Aorta (tissue), 5 donors: ENCODE measurements at places on chromosomes 2 and 18.
A peak's percentile ranks its signal among the peaks of the same experiment; 100 is the strongest.

- peak; percentile 61 for DNase-seq
Measured at GRCh38 chr2:1588051-1588977, 156.0 kb downstream of the PXDN start.

DNA sequence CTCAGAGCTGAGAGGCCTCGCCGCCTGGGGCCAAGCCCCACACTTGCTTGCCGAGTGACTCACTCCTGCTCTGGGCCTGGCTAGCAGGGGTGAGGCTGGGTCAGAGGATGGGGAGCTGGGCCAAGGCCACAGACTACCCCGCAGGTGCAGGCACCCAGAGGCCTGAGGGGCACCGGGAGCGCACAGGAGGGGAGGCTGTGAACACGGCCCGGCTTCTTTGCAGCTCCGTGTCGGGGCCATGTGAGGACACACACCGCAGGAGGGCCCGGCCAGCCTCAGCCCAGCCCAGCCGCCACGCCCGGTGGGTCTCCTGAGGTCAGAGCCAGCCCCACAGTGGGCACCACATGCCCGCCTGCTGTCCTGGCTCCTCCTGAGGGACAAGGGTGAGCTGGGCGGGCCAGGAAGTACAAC lies 8.4 kb downstream of the GPC1 start:
- DNase-seq: no peak

GRCh38 chr18:54127759-54128378 lies 96.6 kb downstream of the MBD2 start:
- DNase-seq: no peak

GRCh38 chr2:42147641-42148274 lies 21.4 kb upstream of the EML4 start:
- no peak for DNase-seq

- no peak for DNase-seq
Measured at GRCh38 chr2:158460632-158461297, 4.0 kb downstream of the PKP4 start.

GRCh38 chr2:233801357-233802131 lies 23.4 kb downstream of the MROH2A start:
- no peak for DNase-seq

DNA sequence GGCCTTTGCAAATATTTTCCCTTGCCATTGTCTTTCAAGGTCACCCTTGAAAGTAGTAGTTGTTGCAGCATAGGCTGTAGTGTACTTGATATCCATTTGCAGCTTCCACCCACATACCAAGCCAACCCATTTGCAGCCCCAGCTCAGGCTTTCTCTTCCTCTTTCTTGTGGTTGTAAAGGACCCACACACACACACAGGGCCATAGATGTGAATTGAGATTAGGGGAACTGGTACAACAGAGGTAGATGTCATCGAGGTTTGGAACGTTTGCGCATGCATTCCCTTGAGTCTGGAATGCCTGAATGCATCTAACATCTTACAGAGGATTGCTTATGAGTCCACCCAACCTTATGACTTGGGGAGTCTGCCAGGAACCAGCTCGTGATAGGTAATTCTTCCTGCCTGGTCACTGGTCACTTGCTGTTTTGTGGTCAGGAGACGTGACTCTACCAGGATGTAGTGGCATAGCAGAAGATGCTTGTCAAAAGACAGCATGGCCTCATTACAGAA lies 91.9 kb downstream of the MRPS9 start:
- no peak for DNase-seq

DNA sequence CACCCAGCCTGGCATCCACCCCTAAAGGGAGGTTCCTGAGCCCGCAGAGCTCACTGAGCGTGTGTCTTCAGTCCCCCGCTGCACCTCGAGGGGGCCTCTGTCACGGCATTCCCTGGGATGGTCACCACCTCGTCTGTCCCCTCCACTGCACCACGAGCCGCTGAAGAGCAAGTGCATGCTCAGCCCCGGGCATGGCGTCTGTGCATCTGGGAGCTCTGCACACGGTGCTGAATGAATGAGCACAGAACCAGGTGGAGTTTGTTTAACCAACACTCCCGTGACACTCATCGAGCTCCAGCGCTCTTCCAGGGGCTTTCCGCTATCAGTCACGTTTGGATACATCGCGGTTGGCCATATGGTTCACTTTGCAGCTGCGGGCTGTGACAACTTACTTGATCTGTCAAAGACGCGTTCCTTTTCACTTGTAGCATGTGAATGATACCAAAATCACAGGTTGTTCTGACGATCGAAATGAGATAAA lies 9.2 kb downstream of the ALLC start:
- DNase-seq: peak; percentile 40

DNA sequence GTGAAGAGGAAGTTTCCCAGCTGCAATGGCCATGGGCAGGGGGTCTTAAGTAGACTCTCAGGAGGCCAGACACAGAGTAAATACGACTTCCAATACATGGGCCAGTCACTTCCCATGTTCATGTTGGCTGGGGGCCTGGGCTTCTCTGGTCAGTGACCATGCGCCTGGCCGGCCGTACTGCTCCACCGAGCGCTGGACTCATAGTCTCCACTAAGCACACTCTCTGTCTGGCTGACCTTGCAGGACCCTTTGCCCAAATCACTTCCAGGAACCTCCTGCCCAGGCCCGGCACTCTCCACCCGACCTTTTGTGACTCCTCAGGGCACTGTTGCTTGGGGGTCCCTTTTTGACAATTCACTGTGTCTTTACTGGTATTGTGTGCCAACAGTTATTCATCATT lies 69.3 kb downstream of the SOWAHC start:
- DNase-seq: no peak

DNA sequence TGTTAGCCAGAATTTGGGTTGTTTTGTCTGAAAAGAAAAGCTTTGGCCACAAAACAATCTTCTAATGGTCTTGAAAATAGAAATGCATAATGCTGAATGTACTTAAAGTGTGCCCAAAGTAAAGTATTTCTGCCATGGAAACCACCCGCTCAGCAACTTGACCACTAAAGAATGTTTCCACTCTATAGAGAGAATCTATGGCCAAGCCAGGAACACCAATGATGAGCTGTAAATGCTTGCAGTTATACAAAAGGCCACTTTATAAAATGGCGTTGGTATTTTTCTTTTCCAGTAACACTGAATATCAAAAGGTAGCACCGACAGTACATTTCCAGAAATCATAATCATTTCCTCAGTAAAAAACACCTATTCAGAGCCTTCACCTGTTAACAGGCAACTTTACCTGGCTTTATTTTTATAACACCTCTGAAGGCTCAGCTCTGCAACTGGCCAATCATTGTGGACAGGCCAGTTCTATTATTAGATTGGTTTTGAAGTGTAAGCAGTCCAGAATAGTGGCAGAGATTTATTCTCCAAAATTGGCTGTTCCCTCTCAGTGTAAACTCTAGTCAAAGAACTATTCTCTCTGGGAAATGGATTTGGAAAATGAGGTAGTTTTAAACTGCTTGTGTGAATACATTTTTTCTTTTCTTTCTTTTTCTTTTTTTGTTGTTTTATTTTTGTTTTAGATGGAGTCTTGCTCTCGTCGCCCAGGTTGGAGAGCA lies 36.1 kb downstream of the SLC40A1 start:
- no peak for DNase-seq

- DNase-seq: no peak
Measured at GRCh38 chr2:102520009-102520408, 47.0 kb downstream of the SLC9A4 start.

DNA sequence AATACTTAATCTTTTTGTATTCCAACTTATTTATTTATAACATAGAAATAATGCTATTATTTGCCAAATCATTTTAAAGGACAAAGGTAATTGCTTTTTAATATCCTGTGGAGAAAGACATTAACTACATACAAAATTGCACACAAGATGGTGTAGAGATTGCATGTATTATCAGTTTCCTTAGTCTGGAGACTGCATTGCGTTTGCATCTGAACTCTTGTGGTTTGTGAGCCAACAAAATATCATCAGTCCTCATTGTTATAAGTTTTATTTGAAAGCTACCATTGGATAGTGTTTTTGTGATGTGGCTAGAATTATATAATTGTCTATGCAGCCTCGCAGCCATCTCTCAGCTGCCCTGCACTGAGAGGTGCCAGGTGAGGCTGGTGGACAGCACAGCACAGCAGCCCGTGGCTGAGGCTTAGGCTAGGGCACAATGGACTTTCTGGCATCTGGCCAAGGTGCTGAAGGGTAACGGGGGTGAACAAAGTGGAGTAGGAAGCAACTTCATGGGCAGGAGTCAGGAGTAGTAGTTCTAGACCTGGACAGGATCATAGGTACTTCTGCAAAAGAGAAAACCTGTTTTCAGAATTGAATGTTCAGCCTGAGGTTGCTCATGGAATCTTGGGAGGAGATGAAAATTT lies 15.1 kb downstream of the RASGRP3 start:
- no peak for DNase-seq

GRCh38 chr2:188456114-188456909 lies 164.6 kb downstream of the GULP1 start:
- DNase-seq: no peak

DNA sequence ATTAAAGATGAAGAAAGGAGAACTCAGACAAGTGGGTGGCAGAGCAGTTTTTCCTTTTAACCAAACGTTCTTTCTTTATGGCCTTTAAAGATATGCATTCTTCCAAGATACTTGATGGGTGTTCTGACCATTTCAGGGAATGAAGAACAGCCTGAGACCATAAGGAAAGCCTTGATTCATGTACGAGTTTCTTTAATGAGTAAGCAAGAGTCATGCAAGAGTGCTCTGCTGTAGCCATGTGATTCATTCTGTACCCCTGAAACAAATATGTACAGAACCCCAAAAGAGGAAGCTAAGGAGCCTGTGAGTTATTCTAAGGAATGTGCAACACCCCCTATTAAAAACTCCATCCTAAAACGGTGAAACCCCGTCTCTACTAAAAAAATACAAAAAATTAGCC lies 372.8 kb downstream of the MTX2 start:
- DNase-seq: no peak

DNA sequence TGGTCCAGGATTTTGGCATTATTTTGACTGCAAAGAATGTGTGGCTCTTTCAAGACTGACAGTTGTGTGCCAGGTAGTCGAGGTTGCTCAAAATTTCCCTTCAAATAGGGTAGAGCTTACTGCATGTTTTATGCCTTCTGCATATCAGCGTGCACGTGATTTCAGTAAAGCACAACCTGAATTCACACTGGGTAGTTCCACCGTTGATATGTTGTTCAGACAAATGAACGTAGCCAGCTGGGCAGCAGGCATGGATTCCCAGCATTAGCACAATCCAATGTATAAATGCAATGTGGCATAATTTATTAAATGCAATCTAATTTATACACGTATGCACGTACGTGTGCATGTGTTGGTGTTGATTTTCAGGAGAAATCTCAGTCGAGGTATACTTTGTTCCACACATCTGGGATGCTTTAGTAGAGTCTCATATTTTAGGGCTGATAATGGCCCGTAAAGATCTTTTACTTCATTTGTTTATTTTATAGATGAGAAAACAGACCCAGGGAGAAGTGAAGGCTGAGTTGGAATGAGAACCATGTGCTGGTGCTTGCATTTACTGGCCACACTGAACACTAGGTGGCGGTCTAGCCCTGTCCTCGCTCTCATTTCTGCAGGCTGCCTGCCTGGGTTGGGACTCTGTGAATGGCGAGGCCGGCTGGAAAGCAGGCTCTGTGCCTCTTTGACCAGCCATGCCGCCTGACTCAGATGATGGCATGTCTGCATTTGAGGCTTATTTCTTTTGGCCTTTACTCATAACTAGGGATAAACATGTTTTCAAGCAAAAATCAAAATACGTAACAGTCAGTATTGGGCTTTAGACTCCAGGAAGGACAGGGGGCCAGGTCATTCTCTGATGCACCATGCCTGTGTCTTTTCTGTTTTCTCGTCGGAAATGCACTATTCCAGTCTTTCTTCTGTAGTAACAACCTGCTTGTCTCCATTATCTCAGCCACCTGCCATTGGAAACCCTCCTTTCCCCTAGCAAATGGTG lies 120.4 kb downstream of the RNF144A start:
- DNase-seq: peak; percentile 92

- DNase-seq: no peak
Measured at GRCh38 chr2:88218981-88219380, 48.8 kb downstream of the THNSL2 start.

GRCh38 chr2:71612581-71613402 lies 159.4 kb downstream of the DYSF start:
- no peak for DNase-seq

DNA sequence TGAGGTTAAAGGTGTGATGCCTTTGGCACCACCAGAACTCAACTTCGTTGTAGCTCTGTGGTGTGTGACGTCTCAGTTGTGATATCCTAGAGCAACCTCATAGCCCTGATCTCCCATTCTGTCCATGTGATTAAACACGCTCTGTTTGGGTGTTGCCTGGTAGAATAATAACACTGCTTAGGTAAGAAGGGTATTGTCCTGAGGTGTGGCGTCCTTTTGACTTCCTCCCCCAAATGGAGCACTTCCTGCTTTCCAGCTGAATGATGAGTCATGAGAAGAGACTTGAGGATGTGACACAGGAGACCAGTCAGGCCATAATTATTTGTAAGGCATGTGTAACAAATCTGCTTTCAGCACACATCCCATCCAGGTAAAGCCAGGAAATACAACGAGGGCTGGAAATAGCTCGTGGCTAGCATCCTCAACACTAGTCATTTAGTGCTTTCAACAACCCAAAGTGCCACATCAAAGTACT lies 100.7 kb downstream of the RAPGEF4 start:
- DNase-seq: no peak

DNA sequence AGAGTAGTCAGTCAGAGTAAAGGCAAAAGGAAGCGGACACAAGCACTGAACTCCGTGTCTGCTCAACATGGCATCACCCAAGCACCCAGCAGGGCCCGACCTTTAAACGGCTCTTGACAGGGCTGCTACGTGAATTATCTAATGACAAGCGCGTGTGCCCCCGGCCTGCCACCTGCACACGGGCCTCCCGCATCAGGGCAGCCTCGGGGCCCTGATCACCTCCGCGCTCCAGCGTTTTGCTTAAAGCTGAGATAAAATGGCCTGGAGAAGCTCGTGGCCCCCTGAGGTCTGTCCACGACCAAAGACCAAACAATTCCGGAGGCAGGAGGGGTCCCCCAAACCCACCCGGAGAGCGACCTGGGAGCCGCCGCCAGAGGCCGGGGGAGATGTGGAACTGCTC lies 376 bp downstream of the NDUFA10 start:
- no peak for DNase-seq

- no peak for DNase-seq
Measured at GRCh38 chr2:96877042-96877451, 7.2 kb upstream of the SEMA4C start.

- no peak for DNase-seq
Measured at GRCh38 chr2:2134037-2134436, 197.0 kb downstream of the MYT1L start.

GRCh38 chr2:70959851-70960832 lies 18.3 kb upstream of the ANKRD53 start:
- DNase-seq: no peak

- DNase-seq: no peak
Measured at GRCh38 chr2:106106622-106107508, 87.2 kb downstream of the UXS1 start.

GRCh38 chr2:162874412-162874811 lies 35.8 kb upstream of the KCNH7 start:
- no peak for DNase-seq

GRCh38 chr2:160647967-160648685 lies 154.5 kb upstream of the RBMS1 start:
- no peak for DNase-seq
